NCI-H1694 treated with DMSO at 0.1 percent for 48 hours (cell line): ENCODE measurements at places on chromosomes 4 and X.

DNA sequence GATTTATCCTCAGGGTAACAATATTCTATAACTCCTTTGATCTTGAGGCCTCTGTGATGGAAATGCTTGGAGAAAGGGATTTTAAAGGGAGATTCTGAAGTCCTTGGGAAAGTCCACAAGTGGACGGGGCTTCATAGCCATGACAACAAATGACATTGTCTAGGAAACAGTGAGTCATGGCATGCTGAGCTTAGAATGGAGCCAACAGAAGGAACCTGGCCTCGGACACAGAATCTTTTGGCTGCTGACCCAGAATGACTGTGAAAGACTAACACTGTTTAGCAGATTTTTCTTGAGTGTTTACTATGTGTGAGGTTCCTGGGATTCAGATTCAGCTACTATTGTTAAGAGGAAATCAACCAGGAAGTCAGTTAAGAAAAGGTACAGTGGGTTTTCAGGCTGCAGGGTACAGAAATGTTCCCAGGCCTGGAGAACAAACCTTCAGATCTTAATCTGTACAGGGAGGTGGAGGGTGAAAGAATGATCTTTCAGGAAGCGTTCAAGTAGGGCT is 18.1 kb upstream of the CXCL2 start:
- DNase-seq = no peak

DNA sequence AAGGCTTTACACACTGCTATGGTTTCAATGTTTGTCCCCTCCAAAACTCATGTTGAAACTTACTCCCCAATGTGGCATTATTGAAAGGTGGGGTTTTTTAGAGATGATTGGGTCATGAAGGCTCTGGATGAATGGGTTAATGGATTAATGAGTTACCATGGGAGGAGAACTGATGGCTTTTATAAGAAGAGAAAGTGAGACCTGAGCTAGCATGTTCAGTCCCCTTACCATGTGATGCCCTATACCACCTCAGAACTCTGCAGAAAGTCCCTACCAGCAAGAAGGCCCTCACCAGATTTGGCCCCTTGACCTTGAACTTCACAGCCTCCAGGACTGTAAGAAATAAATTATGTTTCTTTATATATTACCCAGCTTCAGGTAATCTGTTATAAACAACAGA is 68.9 kb upstream of the CAPN6 start:
- no peak for DNase-seq

DNA sequence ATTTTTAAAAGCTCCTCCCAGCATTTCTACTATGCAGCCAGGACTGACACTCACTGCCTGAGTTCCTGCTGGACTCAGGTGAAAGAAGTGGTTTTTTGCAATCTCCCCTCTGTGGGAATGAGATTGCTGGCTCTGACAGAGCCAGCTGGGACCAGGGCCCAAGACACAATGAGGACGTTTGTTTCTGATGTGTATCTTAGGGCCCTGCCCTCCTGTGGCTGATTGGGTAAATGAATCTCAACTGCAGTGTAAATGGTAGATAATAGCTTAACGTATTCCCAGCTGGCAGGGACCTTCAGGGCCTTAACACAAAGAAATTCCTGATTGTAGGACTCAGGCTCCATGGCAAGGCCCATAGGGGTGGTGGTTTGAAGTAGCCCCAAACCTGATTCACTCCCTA is 85.8 kb upstream of the PRPS1 start:
- peak; percentile 4 for DNase-seq

DNA sequence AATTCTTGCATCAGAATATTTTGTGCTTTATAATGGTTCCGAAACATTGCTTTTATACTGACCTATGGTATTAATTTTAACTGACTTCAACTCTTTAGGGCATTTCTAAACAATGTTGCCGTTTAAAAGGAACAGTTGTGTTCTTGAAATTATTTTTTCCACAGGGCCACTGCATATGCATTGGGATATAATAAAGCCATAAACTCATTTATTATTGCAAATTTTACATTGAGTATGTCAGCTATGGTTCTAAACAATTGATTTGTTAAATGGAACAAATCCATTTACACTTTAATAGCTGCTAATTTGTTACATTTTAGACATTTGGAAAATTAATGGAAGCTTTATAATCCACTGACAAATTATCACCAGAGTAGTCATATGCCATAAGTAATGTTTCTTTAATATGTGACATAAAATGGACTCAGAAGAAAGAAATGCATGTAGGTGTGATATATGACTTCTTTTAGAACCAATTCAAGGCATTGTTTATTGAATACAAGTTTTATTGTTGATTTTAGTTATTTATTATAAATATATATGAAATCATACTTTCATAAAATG is 553.3 kb downstream of the TLL1 start:
- DNase-seq = no peak

DNA sequence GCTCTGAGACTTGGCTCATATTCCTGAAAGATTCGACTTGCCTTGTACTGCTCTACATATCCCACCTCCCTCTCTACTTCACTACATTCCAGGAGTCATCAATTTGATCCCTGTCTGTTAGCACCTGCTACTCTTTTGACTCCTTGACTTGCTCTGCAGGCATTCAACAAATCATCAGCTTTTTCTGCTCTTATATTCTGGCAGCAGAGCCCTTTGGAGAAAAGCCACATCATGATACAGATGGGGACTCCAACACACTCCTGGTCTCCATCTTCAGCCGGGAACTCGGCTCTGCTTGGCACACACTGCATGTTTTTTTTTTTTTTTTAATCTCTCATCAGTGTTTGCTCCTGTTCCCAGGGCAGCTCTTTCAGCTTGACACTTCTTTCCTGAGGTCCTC is 293.2 kb upstream of the LCORL start:
- no peak for DNase-seq

- no peak for DNase-seq
Observed at GRCh38 chr4:5984843-5985242, 33.4 kb downstream of the C4orf50 start.

GRCh38 chrX:13742397-13743176 is 8.0 kb downstream of the OFD1 start:
- no peak for DNase-seq

DNA sequence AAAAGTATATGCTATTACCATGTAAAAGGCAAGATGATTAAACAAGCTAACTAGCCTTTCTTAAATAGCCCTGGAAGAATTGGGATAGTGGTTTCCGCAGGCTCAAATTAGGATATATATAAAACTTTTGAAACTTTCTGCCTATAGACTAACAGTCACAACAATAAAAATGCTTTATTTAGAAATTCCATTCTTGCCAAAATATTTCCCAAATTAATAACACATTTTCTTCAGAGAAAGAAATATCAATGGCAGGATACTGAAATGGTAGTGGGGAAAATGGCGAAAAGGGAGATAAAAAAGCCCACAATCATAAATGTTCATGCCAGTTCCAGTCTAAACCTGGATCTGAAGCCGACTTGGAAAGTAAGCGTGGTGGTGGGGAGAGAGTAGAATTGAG is 56.0 kb downstream of the MAD2L1 start:
- no peak for DNase-seq

GRCh38 chr4:36333303-36333877 is 52.0 kb downstream of the DTHD1 start:
- no peak for DNase-seq

- no peak for DNase-seq
Observed at GRCh38 chr4:112523008-112523721, 7.2 kb upstream of the NEUROG2 start.

GRCh38 chr4:30950737-30951136 is 230.6 kb downstream of the PCDH7 start:
- DNase-seq = no peak

DNA sequence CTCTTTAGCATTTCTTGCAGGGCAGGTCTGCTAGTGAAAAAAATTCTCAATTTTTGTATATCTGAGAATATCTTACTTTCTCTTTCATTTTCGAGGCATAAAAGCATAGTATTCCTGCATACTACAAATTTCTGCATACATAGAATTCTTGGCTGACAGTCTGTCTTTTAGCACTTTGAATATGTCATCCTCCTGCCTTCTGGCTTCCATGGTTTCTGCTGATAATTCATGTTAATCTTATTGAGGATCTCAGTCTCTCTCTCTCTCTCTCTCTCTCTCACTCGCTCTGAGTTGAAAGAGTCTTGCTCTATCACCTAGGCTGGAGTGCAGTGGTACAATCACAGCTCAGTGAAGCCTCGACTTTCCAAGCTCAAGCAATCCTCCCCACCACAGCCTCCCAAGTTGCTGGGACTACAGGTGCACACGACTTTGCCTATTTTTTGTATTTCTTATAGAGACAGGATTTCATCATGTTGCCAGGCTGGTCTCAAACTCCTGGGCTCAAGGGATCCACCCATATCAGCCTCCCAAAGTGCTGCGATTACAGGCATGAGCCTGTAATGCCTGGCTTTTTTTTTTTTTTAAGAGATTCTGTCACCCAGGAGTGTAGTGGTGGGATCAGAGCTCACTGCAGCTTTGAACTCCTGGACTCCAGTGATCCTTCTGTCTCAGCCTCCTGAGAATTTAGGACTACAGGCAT is 161.3 kb downstream of the FNIP2 start:
- DNase-seq = no peak

DNA sequence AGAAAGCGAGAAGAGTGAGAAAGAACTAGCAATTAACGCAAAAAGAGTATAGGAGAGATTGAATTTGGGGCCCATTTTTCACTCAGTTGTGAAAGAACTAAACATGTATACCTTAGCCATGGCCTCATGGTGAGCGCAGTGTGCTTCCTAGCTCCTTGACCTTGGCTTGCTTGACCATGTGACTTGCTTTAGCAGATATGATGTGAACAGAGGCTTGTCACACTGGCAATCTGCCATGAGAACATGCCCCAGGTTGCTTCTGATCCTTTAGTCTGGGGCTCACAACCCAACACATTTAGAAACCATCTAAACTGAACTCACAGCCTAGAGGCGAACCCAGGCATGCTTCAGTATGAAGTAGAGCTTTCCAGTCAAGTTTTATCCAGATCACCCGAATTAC is 260.1 kb upstream of the FTHL17 start:
- DNase-seq = no peak

GRCh38 chrX:11480626-11481025 is 185.1 kb downstream of the ARHGAP6 start:
- DNase-seq = no peak

DNA sequence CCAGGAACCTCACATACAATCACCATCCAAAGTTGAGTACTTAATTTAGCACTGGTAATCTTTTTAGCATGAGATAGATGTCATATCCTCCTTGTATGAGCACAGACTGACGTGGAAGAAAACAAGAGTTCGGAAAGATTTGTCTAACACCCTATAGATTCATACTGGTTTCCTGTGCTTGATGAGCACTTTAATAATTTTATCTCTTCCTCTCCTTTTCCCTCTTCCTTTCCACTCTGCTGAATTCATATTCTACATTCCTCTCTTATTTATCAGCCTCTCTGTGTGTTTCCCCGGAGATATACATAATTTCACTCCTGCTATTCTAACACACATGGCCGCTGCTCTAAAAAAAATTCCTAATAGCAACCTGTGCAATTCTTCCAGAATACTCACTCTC is 273.9 kb downstream of the AFF2 start:
- no peak for DNase-seq

DNA sequence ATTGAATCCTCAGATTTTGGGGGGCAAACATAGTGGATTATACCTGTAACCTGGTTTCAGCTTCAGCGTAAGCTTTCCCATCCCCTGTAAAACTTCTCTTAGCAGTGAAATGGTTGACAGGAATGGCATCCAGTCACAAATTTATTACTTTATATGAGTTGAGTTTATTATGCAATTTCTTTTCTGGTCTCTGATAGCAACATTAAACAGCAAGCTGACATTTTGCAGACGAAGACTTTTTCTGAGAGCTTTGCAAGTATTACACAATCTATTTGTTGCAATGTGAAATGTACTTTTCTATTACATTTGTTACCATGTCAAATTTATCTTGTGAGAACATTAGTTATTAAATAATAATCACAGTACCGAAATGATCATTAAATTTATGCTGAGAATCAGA is 60.6 kb downstream of the GSPT2 start:
- DNase-seq = no peak

- no peak for DNase-seq
Observed at GRCh38 chr4:181944527-181944926, 298.7 kb upstream of the TENM3 start.

GRCh38 chr4:67684839-67685531 is 16.0 kb downstream of the UBA6 start:
- no peak for DNase-seq

DNA sequence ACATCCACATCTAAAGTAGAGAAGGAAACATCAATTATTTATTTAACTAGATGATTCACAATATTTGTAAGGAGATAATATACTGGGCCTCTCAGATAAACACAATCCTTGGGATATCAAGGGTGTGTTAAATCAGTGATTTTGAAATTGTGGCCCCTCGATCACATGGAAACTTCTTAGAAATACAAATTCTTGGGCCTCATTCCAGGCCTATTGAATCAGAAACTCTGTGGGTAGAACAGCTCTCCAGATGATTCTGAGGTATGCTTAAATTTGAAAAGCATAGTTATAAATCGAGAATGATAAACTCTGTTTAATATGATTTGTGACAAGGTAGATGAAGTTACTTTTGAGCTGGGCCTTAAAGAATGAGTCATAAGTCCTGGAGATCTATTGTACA is 64.3 kb upstream of the GPR174 start:
- DNase-seq = no peak

- DNase-seq = no peak
Observed at GRCh38 chrX:19811807-19812604, 75.4 kb downstream of the SH3KBP1 start.

- DNase-seq = no peak
Observed at GRCh38 chrX:68417651-68418050, 15.6 kb downstream of the OPHN1 start.

DNA sequence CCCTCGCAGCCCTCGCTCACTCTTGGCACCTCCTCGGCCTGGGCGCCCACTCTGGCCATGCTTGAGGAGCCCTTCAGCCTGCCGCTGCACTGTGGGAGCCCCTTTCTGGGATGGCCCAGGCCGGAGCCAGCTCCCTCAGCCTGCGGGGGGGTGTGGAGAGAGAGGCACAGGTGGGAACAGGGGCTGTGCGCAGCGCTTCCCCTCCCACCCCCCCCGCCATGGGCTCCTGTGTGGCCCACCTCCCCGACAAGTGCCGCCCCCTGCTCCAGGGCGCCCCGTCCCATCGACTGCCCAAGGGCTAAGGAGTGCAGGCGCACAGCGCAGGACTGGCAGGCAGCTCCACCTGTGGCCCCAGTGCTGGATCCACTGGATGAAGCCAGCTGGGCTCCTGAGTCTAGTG is 220.2 kb downstream of the STPG2 start:
- no peak for DNase-seq

GRCh38 chr4:184439856-184440594 is 34.3 kb downstream of the IRF2 start:
- DNase-seq = no peak

- DNase-seq = no peak
Observed at GRCh38 chr4:174119051-174119450, 164.4 kb downstream of the FBXO8 start.

- DNase-seq = peak; percentile 32
Observed at GRCh38 chr4:112604589-112604988, 32.1 kb downstream of the ZGRF1 start.

GRCh38 chrX:125289209-125289608 is 30.5 kb upstream of the TEX13C start:
- DNase-seq = no peak

- DNase-seq = no peak
Observed at GRCh38 chrX:148540114-148540513, 39.7 kb downstream of the AFF2 start.
